ENCODE measurements at places on chromosomes 1 and 21. TPM values are rescaled to one million over a fixed set of nuclear protein-coding genes. Genes with fewer than 3 reads are reported as not detected.

TTC22 gene
- total RNA-seq = 0.16 TPM

TMEM269 gene
- total RNA-seq = 0.47 TPM

ST6GALNAC5 gene
- 35.9 TPM for total RNA-seq

DPYD gene
- total RNA-seq = 72.1 TPM

FALEC gene
- total RNA-seq = 1.1 TPM

DNA sequence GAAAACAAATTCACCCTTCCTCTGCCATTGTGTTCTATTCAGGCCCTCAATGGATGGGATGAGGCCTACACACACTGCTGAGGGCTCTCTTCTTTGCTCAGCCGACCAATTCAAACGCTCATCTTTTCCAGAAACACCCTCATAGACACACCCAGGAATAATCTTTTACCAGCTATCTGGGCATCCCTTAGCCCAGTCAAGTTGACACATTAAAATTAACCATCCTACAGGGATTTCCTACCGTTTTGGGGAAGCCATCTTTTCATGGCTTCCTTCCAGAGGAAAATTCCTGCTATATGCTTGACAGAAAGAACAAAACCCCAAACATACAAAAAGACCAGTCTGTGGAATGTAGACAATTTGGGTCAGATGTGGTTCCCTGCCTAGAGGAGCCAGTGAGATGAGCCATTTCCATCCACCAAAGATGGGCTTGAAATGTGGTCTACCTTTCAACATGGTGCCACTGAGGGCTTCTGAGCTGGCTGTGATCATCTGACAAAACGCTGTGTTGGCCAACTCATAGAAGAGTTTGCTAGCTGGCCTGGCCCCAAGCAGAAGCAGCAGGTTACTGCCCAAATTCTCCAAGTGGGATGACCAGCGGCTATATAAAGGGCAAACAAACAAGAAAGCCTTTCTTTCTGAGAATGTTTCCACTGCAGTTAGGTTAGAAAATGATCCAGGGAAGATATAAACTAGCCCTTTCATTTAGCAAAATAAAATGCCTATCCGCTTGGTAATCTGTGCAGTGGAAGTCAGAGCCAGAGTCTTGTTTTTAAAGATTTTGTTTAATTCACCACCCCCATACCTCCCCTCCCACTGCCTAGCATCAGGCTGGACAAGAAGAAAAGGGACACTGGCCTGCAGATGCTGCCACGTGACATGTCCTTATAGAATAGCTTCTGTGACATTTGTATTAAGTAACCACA is 69.1 kb upstream of the MRPS6 start:
- no peak for DNase-seq

- DNase-seq = no peak
These were observed 92.9 kb downstream of the RHOU start for GRCh38 chr1:228828151-228828550.

DNA sequence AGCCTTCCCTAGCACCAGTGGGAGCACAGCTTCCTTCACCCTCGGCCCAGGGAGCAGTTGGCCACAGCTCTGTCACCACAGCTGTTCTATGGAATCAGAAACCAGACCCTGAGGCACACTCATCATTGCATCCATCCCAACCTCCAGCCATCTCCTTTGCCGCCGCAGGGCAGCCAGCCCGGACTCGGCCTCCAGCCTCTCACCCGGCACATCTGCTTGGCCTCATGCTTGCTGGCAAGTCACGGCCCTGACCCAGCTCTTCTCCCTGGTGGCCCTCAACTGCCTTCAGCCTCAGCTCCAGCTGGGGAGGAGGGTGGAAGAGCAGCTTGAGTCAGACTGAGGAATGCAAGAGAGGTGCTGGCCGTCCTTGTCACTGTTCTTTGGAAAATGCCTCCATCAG is 59.8 kb downstream of the TOR1AIP2 start:
- no peak for DNase-seq

DNA sequence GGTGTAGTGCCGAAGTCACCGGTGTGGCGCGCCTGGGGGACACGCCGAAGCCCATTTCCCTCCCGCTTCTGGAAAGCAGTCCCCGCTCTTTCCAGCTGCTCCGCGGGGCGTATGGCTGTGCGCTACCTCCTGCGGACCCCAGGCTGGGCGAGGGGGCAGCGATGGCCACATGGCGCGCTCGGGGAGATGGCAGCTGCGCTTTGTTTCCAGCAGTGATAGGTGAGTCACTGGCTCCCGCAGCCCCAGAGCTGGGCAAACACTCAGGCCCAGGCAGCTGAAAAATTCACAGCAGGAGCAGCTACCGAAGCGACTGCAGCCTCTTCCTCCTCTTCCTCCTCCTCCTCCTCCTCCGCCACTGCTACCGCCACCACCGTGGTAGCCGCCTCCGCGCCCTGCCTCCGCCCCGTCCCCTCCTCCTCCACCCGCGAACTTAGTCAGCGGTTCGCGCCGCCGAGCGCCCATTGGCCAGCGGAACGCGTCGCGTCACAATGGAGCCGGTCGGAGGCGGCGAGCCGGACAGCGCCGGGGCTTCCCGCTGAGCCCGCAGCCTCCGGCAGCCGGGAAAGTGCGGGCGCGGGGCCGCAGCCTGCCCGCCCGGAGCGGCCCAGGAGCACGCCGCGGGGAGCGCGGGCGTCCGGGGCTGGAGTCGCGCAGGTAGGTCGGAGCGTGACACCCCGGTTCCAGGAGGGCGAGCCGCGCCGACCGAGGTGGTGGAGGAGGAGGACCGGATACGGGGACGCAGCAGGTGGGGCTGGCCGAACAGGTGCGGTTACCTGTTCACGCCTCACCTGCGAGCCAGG is at the start of gene LRRC8B:
Gene LRRC8B, plus strand, starts transcription at position 461 of the 800 bp plus-strand sequence. CDS start 57,822 bp downstream, outside the sequence.
- DNase-seq = peak; percentile 89

GRCh38 chr1:3864884-3865283 is 7.6 kb downstream of the DFFB start:
- no peak for DNase-seq

- DNase-seq = no peak
These were observed 67.0 kb upstream of the TNFSF18 start for GRCh38 chr1:173117761-173118160.

- no peak for DNase-seq
These were observed 441.6 kb downstream of the OMA1 start for GRCh38 chr1:58104960-58105359.

DNA sequence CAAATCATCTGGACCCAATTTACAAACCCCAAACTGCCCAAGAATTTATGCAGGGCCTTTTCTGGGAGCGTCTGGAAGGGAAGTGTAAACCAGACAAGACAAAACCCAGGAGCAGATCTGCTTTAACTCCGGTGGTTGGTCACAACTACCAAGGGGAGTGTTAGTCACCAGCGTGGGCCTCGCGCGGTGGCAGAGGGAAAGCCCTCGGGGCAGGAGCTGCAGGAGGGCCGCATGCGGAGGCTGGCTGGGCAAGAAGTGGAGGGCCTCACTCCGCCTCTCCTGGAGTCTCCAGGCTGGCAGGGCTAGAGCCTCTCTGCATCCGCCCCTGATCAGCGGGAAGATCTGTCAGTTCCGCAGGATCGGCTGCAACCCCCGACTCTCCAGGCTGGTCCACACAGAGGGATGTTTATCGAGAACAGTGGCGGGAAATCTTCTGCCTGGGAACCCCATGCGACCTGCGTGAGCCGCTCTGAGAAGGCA is 2.0 kb downstream of the COL24A1 start:
- DNase-seq = no peak

DNA sequence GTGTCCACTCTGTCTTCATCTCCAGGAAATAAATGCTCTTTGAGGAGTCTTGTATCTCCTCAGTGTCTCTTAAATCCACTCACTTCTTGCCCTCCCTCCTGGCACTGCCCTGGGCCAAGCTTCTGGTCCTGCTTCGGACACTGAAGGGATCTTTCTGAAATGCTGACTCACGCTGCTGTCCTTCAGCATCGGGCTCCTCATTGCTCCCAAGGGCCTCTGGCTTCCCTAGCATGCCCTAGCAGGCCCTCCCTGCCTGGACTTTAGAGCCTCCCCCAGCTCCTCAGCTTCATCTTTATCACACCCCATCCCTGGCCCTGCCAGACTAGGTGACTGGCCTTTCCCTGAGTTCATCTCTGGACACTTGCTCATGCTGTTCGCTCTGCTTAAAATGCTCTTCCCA is 96.6 kb downstream of the FOXD2 start:
- no peak for DNase-seq

DNA sequence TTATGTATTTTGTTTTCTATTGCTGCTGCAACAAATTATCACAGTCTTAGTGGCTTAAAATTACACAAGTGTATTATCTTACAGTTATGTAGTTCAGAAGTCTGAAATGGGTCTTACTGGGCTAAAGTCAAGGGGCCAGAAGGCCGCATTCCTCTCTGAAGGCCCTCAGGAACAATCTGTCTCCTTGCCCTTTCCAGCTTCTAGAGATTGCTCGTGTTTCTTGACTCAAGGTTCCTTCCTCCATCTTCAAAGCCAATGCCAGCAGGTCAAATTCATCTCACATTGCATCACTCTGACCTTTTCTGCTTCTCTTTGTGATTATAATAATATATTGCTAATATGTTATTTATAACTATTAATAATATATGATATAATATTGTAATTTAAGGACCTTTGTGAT is 97.1 kb downstream of the DIRAS3 start:
- DNase-seq = no peak

DNA sequence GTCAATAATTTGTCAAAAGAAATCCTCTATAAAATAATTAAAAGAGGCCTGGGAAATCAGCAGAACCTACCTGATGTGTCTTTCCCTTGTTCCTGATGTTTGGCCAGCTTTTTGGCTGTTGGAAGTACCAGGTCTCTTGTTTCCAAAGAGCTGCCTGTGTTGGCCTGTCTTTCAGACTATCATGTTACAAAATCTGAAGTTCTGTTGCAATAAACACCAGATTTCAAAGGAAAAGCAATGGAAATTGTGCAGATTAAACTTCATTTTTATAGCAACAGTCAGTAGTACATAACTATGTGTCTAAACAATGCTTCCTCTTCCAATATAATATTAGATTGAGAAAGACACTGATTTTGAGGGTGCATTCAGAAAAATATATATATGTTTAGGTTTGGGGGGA is 647.2 kb upstream of the CXADR start:
- no peak for DNase-seq

GRCh38 chr21:16421007-16421406 is 691.2 kb downstream of the USP25 start:
- DNase-seq = no peak

GRCh38 chr1:108785880-108786279 is 39.4 kb downstream of the STXBP3 start:
- DNase-seq = no peak
